ENCODE measurements at places on chromosomes 7 and 10.

- DNase-seq, result no peak
These were observed 492.4 kb downstream of the TNS3 start for GRCh38 chr7:47089461-47089860.

DNA sequence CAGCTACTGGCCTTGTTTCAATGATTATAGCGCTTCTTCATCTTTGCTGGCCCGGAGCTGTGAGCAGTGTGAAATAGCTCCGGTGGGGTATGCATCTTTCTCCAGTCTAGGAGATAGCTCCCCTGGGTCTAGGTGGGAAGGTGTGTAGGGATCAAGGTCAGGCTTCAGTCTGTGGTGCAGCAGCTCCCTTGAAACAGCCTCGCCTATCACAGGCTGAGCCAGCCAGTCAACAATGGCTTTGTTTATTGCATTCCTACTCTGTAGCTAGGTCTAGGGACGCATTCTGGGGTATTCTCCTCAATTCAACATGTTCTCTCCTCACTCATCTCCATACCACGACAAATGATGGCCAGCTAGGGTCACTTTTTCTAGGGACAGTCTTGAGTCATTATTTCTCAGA is 646.8 kb upstream of the IGFBP3 start:
- DNase-seq, result no peak

GRCh38 chr7:95646350-95646749 is 50.0 kb upstream of the PDK4 start:
- no peak for DNase-seq

DNA sequence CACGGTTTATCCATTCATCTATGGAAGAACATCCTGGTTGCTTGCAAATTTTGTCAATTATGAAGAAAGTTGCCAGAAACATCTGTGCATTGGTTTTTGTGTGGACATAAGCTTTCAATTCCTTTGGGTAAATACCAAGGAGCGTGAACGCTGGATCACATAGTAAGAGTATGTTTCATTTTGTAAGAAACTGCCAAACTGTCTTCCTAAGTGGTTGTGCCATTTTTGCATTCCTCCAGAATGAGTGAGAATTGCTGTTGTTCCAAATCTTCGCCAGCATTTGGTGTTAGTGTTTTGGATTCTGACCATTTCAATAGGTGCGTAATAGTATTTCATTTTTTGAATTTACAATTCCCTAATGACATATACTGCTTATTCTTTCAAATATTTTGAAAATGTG is 155.3 kb upstream of the FRMD4A start:
- no peak for DNase-seq

DNA sequence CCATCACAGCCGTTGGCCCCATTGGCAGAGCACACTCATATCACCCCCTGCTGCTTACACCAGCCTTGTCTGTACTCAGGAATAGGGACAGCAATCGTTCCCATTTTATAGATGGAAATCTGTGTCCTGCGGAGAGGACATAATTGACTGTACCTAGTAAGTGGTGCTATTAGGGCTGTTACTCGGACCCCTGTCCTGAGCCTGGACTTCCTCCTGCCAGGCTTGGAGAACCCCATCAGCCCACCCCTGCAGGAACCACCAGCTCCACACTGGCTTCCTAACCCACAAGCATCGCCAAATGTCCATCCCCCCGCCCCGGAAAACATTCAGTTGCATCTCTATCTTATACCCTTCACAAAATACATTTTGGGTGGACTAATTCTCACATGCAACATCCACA is 139.8 kb upstream of the RET start:
- no peak for DNase-seq

GRCh38 chr10:14879928-14880193 is 1.2 kb downstream of the SUV39H2 start:
- DNase-seq, result no peak

- DNase-seq, result no peak
These were observed 47.1 kb upstream of the OTUD1 start for GRCh38 chr10:23391821-23392220.

GRCh38 chr7:134548877-134549276 is at the start of gene AKR1B15:
AKR1B15 (plus strand) TSS chr7:134549110; CDS start chr7:134564620, 15,510 bp downstream.
- DNase-seq, result peak; percentile 21

GRCh38 chr10:100141446-100142087 is 44.3 kb downstream of the ERLIN1 start:
- no peak for DNase-seq

DNA sequence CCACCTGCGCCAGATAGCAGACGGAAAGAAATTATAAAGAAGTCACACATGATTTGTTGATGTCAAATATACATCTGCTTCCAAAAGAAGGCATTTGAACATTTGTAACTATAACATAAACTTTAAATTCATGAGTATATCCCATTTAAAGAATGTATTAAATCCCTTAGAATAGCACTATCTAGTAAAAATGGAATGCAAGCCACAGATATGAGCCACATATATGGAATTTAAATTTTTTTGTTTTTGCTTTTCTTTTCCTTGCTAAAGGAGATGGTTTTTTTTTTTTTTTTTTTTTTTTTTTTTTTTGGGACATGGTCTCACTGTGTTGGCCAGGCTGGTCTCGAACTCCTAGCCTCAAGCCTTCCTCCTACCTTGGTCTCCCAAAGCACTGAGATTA is 730.8 kb downstream of the PHTF2 start:
- DNase-seq, result no peak

GRCh38 chr10:7525314-7526016 is 114.6 kb upstream of the SFMBT2 start:
- peak; percentile 62 for DNase-seq

DNA sequence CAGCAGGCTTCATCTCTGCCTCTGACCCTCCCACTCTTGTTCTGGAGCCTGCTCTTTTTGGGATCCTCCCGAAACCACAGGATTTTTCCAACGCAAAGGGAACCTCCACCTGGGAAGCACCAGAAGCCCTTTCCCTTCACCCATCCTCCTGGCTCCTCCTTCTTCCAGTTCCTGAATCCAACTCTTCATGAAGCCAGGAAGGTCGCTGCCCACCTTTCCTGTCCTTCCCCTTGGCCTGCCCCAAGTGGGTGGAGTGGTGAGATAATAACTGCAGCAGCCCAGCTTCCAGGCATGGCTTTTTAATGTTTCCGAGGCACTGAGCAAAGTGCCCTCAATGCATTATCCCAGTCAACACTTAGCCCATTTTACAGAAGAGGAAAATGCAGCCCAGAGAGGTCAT is 70.8 kb upstream of the EEPD1 start:
- DNase-seq, result no peak

DNA sequence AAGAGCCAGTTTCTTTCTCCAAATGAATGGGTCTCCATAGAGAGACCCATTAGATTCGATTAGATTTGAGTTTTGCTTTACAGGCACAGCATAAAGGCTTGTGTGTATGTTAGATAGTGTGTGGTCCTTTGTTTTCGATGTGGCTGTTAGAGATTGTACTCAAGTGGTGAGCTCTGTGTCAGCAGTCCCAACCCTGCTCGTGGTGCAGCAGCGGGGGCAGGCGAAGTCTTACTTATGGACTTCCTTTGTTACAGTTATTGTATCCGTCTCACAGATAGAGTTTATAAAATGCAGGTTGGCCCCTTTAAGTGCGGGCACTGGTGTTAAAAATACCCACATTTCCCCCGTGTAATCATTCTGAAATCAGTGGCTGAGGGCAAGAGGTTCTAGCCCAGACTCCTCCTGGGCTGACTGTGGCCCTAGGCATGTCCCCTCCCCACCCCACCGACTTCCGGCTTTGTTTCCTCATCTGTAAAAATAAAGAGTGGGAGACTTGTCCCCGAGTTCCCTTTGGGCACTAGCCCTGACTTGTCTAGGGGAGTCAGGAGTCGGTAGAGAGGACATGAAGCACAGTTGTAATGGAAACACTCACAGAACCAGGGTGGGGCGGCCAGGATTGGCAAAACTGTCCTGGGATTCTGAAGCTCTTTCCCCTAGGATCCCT is 28.6 kb downstream of the MTURN start:
- no peak for DNase-seq

- no peak for DNase-seq
These were observed 25.9 kb downstream of the GRK5 start for GRCh38 chr10:119233123-119233820.

GRCh38 chr7:34107276-34107675 is 201.9 kb downstream of the BMPER start:
- DNase-seq, result no peak

- DNase-seq, result no peak
These were observed 480.7 kb downstream of the TFEC start for GRCh38 chr7:115549910-115550309.

- no peak for DNase-seq
These were observed 784.4 kb upstream of the CELF2 start for GRCh38 chr10:10233229-10233628.

- DNase-seq, result no peak
These were observed 9.5 kb upstream of the SH2D4B start for GRCh38 chr10:80528185-80528700.

DNA sequence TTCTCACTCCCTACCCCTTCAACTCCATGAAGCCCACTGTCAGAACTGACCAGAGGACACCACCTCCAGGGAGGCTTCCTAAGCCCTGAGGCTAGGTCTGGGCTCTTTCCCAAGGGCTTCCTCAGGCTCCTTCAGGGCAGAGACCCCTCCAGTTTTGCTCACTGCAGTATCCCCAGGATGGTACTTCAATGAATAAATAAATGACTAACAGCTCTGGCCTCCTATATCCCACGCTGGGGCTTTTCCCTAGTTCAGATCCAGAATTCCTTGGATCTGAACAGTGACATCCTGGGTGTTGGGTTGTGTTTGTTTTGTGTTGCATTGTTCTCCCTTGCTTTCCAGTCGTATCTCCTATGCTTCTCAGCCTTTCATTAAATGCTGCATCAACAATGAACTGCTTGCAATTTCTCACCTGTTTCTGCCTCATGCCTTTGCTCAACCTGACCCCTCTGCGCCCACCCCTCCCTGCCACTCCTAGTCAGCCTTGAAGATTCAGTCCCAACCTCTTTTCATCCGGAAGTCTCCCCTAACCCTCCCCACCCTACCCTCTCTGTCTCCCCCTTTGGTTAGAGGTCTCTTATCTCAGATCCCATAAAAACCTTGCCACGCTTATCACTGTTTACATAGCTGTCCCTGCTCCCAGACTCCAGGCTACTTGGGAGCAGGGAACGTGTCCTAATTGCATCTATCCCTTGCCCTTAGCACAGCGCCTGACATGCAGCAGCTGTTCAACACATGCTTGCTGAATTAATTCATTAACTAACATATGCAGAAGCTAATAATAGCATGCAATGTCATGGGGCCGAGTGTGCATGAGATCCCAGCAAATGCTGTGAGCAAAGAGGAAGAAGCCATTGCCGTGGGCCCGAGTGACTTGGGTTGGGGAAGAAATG is 41.7 kb downstream of the PPP1R3C start:
- no peak for DNase-seq

DNA sequence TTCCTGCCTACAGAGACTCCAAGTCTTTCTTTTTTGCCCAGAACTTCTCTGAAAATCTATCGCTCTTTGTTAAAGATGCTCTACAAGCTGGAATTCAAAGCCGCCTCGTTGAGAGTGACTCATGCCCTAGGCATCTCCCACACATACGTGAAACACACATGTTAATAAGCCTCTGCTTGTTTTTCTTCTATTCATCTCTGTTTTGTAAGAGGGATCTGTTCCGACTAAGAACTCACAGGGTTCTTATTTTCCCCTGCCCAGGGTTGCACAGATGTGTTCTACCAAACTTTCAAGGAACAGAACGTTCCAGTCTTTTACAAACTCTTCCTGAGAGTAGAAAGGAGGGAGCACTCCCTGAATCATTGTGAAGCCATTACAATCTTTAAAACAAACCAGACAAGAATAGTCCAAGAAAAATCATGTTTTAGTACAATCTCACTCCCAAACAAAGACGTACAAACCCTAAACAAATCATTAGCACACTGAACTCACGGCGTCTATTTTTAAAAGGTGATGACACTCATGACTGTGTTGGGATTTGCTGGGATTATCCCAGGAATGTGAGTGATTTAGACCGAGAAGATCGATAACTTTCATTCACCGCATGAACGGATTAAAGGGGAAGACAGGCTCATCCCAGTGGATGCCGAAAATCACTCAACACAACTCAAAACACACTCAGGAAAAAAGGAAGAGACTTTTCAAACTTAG is 55.3 kb upstream of the INPP5A start:
- no peak for DNase-seq

GRCh38 chr10:117441812-117442443 is 66.7 kb upstream of the PDZD8 start:
- DNase-seq, result no peak

GRCh38 chr10:1230592-1231275 is 174.5 kb downstream of the WDR37 start:
- DNase-seq, result no peak

- no peak for DNase-seq
These were observed 209.9 kb downstream of the USP6NL start for GRCh38 chr10:11401264-11402235.

GRCh38 chr7:139681812-139682135 is 96.0 kb downstream of the HIPK2 start:
- DNase-seq, result no peak

GRCh38 chr7:49244543-49244942 is 320.2 kb downstream of the CDC14C start:
- no peak for DNase-seq

DNA sequence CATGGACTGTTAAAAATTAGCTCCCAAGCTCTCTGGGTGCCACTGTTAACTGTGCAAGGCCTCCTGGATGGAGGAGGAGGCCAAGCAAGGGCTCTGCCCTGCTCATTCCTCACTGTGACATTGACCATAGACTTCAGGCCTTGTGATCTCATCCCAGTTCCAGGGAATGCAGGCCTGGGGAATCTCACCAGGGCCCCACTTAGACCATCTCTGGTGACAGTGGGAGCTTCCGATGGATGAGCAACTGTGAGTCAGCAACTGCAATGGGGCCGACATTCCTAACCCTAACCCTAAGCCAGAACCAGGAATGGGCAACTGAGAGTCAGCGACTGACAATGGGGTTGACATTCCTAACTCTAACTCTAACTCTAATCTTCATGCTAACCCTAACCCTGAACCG is 50.4 kb upstream of the MSMB start:
- DNase-seq, result no peak

DNA sequence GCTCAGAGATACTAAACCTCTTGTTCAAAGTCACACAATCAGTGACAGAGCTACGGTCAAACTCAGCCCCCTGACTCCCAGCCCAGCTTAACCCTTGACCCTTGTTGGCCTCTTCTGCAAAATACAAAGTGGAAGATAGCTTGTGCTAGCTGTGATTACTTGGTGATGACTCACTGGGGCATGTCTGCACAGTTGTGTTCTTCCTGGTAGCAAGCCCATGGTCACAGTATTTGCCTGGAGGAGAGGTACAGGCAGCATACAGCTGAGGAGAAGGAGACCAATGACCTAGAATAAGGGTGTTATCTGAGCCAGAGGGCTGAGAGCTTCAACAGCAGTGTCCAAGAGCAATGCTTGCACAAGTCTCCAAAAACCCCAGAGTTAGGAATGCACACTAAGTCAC is 5.7 kb upstream of the HSPA12A start:
- no peak for DNase-seq

- no peak for DNase-seq
These were observed 62.0 kb downstream of the AMZ1 start for GRCh38 chr7:2750004-2750407.

Measured in GM12891 (cell line).